ENCODE measurements at places on chromosomes 12 and 14. TPM values are rescaled to one million over a fixed set of nuclear protein-coding genes. Genes with fewer than 3 reads are reported as not detected.

- H3K4me3 ChIP-seq: no peak overlapping the region
- no peaks in the 10 kb centered on the region for H3K27me3 ChIP-seq
- no peaks in the 10 kb centered on the region for H3K36me3 ChIP-seq
- no peak for DNase-seq
Measured at GRCh38 chr14:85358136-85358785, 171.7 kb upstream of the FLRT2 start.

DNA sequence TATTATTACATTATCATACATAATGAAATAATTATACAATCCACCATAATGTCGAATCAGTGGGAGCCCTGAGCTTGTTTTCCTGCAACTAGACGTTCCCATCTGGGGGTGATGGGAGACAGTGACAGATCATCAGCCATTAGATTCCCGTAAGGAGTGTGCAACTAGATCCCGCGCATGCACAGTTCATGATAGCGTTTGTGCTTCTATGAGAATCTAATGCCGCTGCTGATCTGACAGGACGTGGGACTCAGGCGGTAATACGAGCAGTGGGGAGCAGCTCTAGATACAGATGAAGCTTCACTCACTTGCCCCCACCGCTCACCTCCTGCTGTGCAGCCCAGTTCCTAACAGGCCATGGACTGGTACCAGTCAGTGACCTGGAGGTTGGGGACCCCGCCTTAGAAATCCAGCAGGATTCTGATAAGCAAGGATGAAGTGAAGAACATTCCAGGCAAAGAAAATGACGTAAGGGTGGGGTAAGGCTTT lies 204.6 kb downstream of the ETV6 start:
- H3K27ac ChIP-seq: no peak overlapping the region
- H3K36me3 ChIP-seq: peaks cover 31% of the 10 kb centered on the region
- H3K4me1 ChIP-seq: peaks cover 10% of the 10 kb centered on the region
- H3K27me3 ChIP-seq: no peaks in the 10 kb centered on the region
- no peak for DNase-seq

DNA sequence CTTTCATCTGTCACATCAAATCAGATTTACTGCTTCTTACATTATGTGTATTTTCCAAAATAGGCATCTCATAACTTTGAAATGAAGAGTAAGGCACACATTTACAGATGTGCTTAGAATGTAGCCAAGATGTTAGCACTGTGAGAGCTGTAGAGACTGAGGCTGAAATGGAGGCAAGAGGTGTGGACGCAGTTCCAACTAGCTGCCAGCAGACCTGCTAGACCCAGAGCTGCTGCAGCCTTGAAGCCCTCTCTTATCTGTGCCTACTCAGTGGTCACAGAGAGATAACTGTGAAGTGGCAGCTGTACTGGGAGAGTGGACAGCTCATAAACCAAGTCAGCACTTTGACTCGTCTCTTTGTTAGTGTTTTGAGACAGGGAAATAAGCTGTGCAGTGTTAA lies 470.9 kb downstream of the CCER1 start:
- no peaks in the 10 kb centered on the region for H3K27me3 ChIP-seq
- no peaks in the 10 kb centered on the region for H3K4me1 ChIP-seq
- no peak overlapping the region for H3K4me3 ChIP-seq

- H3K4me1 ChIP-seq: peaks cover 10% of the 10 kb centered on the region
- H3K27ac ChIP-seq: no peak overlapping the region
- DNase-seq: no peak
- H3K4me3 ChIP-seq: no peak overlapping the region
Measured at GRCh38 chr14:102512793-102513300, 3.3 kb upstream of the ANKRD9 start.

Gene GALNT16
- total RNA-seq: not detected

Measured in activated naive CD8-positive, alpha-beta T cell treated with anti-CD3 and anti-CD28 coated beads, Interleukin-2, amount 10 ng/mL, durations not matched to agents 7 days and 5 days (primary cell).